ENCODE measurements at places on chromosomes 13 and 19.

DNA sequence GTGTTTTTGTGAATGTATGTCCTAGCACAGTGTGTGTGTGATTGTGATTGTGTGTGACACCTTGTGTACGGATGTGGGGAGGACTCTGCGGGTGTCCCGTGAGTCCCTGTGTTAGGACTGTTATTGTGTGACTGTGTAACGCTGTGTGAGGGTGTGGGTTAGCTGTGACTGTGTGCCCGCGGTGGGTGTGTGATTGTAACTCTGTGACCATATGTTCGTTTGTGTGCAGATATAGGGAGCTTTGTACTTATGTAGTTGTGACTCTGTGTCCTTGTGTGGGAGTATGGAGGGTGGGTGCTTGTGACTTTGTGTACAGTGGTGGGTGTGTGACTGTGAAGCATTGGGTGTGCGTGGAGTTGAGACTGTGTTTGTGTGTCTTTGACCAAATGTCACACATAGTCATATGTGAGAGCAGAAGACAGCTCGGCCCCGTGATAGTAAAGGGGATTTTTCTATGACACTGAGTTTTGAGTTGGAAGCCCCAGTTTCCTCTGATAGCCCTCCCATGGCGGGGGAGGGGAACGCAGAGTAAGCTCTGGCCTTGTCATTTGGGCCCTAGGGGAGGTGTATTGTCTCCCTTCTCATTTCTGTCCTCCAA lies 949 bp upstream of the ZNF260 start:
- DNase-seq, result no peak

DNA sequence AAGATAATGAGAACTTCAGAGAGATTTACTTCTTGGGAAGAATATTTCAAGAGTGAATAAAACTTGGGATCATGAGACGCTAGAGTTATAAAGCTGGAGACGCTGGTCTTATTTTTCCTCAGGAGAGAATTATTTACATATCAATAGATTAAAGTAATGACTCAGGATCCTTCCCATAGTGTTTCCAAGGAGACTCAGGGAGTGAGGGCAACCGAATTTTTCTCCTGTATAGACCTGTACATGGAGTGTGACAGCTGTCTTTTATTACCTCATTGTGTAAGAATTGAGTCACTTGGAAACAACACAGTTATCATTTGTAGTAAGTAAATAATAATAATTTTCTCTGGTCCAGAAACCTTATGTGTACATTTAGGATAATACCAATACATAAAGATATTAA lies 1905.5 kb downstream of the OLFM4 start:
- no peak for DNase-seq

GRCh38 chr13:42153199-42154113 lies 105.0 kb downstream of the DGKH start:
- no peak for DNase-seq

- DNase-seq, result no peak
Observed at GRCh38 chr13:39776439-39776838, 121.0 kb downstream of the COG6 start.

GRCh38 chr13:42405665-42406390 lies 133.9 kb downstream of the AKAP11 start:
- no peak for DNase-seq

DNA sequence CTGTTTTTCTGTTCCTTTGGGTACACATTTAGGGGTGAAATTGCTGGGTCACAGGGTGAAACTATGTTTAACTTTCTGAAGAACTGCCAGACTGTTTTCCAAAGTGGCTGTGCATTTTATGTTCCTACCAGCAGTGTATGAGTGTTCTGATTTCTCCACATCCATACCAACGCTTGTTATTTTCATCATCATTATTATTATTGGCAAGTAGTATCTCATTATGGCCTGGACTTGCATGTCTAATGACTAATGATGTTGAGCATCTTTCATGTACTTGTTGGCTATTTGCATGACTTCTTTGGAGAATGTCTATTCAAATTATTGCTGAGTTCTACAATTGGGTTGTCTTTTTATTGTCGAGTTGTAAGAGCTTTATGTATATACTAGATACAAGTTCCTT lies 321.8 kb upstream of the HTR2A start:
- no peak for DNase-seq

DNA sequence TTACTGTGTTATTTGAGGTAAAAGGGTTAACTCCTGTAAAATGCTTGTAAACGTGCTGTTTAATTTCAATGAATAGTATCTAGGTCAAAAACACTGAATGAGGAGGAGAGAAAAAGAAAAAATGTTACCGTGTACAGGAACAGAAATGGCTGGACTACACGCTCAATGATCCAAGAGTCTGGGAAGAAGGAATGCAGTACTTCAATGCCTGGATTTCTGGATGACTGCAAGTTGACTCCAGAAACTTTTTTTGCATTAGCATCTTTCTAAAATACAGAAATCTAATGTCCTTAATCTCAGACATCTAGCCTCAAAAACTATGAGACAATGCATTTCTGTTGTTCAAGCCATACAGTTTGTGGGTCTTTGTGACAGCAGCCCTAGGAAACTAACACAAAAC lies 17.4 kb upstream of the IPO5 start:
- DNase-seq, result no peak

GRCh38 chr13:35596321-35597030 lies 120.0 kb upstream of the MAB21L1 start:
- no peak for DNase-seq

Measured in left ventricle myocardium superior (tissue), 1 donor.